ENCODE measurements at places on chromosomes 2 and 18.

DNA sequence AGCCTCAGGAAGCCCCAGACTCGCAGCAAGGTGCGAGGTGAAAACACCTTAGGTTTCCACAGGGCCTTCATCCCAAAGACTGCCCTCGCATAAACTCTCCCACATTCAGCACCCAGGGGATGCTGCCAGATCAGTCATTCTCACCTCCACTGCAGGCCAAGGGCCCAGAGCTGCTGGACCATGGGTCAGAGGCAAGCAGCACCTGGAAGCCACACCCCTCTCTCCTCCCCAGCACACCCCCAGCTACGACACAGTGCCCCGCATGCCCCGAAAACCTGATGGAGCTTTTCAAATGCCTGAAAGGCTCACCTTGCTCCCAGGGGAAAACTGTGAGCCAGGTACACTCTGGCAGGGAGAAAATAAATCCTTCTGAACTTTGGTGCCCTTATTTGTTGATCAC, 31.9 kb upstream of the LDLRAD4 start:
- no peak for DNase-seq

GRCh38 chr2:99468155-99468554, 21.7 kb downstream of the REV1 start:
- no peak for DNase-seq

- DNase-seq = no peak
Measured at GRCh38 chr2:147623328-147623727, 221.5 kb upstream of the ACVR2A start.

DNA sequence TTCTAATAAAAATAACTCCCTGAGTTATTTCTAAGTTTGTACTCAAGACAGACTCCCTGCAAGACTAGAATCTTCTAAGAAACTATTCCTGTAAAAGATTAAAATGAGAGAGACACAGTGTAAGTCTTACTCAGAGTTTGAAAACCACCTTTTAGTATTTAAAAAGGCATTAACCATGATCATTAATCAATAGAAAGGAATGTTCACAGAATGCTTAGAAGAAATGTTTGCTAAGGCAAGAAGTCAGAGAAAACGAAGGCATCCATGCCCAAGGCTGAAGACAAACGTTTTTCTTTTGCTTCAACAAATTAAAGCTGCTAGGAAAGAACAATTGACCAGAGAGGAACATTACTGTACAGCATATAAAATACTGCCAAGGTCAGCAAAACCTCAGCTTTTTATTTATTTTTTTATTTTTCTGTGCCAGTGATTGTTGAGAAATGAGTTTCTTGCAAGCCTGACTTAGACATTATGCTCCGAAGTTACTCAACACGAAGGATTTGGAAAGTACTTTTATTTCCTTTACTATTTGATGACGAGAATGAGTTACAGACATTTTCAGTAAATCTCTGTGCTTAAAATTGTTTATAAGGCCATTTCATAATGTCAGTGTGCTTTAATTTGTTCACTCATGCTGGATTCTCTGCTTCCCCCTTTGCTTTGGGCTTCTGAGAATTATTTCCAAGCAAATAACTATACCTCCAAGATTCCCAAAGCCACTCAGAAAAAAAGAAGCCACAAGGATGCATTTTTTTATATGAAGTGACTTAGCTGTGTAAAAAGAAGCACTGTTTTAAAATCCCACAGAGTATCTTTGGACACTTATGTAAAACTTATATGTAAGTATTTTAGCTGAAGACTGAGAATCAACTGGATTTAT, 20.5 kb downstream of the RND3 start:
- peak; percentile 87 for DNase-seq

- no peak for DNase-seq
Measured at GRCh38 chr2:201344663-201345366, 12.3 kb downstream of the FLACC1 start.

DNA sequence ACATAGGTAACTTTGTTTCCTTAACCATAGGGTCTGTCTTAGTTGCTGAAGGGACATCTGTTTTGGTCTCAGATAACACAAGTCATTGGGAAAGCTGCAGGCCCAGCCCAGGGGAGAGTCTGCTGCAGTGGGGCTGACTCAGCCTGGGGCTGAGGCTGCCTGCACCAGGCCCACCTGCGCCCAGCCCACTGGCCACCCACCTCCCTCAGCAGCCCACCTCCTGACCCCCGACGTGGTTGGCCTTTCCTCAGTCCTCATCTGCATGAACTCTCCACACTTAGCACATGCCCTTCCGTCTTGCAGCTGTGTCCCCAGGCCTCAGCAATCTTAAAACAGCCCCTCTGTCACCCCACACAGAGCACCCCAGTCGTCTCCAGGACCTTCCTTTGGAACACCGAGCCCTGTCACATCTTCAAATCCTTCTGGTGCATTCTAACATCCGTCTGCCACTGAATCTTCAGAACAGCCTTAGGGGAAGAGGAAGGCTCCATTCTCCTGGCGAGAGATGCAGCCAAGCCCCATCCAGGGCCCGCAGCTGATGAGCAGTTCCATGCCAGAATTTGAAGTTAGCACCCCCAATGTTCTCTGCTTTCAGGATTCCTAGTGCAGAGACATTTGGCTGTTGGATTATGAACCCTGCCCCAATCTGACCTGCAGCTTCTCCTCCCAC, 231.4 kb downstream of the SEPTIN10 start:
- no peak for DNase-seq

GRCh38 chr2:240403396-240404104, 31.9 kb upstream of the GPC1 start:
- no peak for DNase-seq
